ENCODE measurements at places on chromosomes 12 and 14.

GRCh38 chr12:121301876-121302275 lies 5.4 kb upstream of the CAMKK2 start:
- DNase-seq = no peak

DNA sequence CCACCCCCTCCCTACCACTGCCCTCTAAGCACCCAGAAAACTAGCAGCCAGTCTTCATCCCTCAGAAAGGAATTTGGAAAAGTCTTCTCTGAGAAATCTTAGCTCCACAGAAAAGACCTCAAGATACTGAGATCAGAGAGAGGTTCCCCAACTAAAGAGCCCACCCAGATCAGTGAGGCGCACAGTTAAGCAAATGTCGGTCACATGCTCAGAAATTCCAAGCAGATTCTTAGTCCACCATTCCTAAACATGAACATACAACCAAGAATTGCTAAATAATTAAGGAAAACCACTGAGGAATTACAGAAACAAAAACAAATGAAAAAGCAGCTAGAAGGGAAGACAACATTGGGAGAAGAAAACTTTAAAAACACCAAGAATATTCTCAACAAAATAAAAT lies 32.3 kb downstream of the MED13L start:
- no peak for DNase-seq

- DNase-seq = no peak
These were observed 45.2 kb downstream of the WDHD1 start for GRCh38 chr14:54981698-54982097.

DNA sequence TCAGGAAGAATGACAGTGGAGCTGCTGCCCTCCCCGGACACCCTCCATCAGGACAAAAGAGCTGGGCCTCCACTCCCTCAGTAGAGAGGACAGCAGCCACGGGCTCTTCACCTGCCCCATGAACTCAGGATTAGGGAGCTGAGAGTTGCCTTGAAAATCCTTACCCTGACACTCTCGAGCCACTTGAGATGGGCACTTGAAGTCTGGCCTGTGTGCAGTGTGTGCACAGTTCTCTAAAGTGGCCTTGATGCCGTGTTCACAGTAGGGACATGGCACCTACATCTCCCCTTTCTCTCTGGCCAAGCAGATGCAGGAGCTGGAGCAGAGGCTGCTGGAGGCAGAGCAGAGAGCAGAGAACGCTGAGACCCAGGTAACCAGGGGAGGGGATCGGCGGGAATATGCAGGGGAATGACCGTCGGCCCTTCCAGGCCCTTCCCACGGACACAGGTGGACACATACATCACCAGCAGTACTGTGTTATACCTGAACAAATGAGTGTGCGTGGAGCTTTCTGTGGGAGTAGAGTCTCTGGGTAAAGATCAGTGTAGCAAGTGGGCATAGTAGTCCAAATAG lies 22.5 kb downstream of the PLEKHH1 start:
- no peak for DNase-seq

GRCh38 chr12:80769553-80770140 lies 52.9 kb downstream of the MYF5 start:
- DNase-seq = no peak

DNA sequence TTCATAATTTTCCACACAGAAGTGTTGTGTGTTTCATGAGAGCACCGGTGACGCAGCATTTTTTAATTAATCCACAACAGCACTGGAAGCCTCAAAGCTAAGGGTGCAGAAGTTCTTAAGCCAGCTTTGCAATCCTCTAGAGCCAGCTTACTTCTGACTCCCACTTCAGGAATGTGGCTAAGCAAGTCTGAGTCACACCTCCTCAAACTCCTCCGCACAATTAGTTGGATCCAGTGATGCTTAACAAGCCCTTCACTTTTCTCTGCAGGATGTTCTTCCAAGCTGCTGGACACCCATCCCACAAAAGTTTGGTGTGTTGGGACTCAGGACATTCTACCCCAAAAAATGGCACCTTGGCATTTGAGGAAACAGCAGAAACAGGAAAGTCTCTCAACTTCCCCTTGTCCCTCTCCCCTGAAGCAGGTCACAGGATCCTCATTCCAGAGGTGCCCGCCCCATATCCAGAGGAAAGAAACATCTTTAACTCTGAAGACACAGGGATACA lies 210.0 kb downstream of the PPM1H start:
- no peak for DNase-seq

DNA sequence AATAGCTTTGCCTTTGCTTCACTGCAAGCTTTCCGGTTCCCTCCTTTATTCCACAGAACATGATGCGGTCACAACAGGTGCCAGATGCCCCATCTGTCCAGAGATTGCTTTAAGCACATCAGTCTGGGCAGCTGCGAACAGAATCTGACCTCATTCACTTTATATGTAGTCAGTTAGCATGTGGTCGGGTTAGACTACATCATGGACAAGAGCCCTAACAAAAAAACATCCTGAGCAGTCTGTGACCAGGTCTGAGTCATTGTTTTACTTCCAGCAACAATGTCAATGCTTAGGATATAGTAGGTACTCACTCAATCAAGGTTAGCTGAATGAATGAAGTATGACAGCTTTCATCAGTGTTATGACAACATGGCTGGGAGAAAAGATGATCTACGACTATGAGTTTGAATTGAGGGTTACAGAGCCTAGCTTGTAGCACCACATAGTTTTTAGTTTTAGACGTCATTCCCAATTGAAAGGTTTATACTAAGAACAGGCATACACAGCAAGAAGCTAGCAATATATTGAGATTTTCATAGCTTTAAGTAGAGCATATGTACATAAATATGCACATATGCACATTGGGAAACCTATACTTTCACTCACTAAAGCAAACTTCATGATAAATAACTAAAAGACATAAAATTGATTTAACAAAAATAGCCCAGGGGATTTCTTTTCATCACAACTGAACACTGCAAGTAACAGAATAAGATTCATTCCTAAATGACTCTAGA lies 64.2 kb upstream of the TMCC3 start:
- DNase-seq = no peak

DNA sequence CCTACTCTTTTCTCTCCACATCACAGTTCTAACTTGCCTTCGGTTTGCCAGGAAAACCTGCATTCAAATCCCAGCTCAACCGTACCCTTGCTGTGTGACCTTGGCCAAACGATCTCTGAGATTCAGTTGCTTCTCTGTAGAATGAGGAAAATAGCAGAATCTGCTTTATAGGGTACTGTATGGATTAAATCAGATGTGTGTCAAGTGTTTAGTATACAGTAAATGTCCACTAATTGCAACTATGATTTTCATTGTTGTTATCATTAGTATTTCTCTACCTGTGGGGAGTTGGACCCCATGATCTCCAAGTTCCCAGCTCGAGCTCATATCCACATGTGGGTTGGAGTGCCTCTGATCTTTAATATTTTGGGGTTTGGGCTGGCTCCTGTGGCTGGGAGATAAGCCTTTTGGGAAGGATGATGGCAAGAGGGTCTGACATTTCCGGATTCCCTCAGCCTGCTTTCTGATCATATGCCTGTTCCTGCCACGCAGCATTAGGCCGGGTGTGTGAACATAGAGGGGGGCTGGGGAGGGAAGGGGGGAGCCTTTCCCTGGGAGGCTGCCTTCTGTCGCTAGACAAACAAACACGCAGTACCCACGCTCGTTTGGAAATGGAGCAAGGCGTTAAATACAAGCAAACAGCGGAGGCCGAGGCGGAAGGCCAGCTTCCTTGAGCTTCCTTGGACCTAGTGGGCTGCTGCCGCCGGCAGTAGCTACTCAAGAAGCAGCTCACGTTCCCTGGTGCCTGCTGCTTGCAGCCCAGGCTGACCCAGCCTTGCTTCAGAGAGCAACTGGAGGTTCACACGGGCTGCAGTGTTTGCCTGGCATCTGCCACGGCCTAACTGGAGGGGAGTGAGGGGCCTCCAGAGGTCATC lies 213.5 kb upstream of the LHX5 start:
- no peak for DNase-seq

GRCh38 chr12:66503746-66504145 lies 175.1 kb downstream of the GRIP1 start:
- DNase-seq = no peak

- DNase-seq = no peak
These were observed 3.0 kb downstream of the IFI27 start for GRCh38 chr14:94113490-94113889.

GRCh38 chr14:39229222-39229543 lies 4.5 kb upstream of the MIA2 start:
- DNase-seq = peak; percentile 13

GRCh38 chr14:74265301-74265965 lies 26.2 kb downstream of the VSX2 start:
- DNase-seq = no peak

DNA sequence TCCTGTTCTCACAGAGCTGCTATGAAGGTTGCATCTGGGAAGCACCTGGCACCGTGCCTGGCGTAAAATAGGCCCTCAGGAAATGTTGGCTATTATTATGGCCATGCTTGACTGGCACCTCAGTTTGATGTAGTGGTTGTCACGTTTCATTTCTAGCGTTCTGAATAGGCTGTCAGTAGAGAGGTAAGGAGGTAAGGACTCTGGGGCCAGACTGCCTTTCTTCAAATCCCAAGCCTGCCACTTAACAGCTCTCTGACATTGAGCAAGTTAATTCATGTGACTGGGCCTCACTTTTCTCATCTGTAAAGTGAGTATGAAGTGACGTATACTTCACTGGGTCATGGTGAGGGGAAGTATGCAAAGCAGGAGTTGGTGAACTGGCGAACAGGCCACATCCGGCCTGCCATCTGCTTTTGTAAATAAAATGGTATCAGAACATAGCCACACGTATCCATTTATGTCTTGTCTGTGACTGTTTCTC lies 196.2 kb downstream of the CACNA1C start:
- DNase-seq = no peak

- no peak for DNase-seq
These were observed 224.3 kb upstream of the DCN start for GRCh38 chr12:91406920-91407341.

- no peak for DNase-seq
These were observed 196.4 kb downstream of the RASSF9 start for GRCh38 chr12:85639834-85640233.

DNA sequence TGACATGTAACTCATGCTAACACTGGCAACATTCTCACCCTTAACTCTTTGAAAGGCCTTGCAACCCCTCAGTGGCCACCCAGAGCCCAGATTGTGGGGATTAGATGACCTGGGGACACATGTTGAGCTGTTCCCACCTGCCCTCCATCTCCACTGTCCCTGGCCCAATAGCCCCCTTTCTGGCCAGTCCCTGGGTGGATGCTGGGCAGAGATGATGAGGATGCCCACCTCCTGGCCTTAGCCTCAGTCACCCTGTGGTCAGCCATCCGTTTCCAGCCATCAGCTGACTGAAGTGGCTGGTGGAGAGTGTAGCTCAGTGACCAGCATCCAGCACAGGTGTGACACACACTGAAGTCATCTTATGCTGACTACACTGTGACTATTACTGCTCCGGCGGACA lies 4.7 kb downstream of the ANHX start:
- DNase-seq = no peak

DNA sequence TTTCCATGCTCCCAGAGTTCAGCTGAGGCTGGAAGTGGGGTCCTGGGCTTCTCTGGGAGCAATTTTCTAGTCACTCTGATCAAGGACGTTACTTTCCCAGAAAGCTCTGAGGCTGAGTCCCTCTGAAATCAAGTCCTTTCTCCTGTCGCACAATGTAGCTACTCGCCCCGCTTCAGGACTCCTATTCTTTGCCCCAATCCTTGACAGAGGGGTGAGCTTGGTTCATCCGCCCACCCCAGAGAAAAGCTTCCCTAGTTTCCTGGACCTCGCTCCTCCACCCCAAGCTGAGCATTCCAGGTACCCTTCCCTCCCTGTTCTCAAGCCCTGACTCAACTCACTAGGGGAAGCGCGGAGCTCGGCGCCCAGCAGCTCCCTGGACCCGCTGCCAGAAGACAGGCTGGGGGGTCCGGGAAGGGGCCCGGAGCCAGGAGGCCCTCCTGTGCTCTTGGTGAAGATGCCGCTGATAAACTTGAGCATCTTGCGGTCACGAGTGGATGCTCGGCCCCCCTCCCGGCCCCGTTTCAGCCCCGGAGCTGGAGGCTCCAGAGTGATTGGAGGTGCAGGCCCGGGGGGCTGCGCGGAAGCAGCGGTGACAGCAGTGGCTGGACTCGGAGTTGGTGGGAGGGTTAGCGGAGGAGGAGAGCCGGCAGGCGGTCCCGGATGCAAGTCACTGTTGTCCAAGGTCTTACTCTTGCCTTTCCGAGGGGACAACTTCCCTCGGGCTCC lies 1.6 kb downstream of the AGAP2 start:
- DNase-seq = no peak

GRCh38 chr12:10031771-10032175 lies 1.3 kb downstream of the CLEC9A start:
- DNase-seq = no peak

DNA sequence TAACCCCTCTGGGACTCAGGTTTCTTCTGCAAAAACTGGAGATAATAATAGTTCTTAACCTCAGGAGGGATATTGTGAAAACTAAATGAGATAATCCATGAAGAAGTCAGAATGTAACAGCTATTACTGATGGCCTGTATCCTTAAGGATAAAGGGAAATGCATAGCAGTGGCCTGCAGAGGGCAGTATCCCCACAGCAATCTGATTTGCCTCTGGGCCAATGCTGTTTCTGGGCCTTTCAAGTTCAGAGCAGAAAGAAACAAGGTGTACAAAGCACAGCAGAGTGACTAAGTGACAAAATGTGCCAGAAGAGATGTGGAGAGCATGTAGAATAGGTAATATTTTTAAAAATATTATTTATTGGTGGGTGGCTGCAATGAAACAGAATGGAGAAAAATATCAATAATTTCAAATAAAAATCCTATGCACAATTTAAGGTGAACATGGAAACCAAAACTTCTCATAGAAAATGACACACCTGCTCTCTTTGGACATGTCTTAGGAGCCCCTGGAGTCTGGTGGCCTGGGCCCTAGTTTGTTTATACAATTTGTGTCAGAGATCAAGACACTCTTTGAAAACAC lies 90.3 kb downstream of the C12orf75 start:
- DNase-seq = peak; percentile 28

- no peak for DNase-seq
These were observed 54.4 kb upstream of the BMP4 start for GRCh38 chr14:54010981-54011380.

- no peak for DNase-seq
These were observed 114.0 kb upstream of the HIF1A start for GRCh38 chr14:61581340-61581739.

DNA sequence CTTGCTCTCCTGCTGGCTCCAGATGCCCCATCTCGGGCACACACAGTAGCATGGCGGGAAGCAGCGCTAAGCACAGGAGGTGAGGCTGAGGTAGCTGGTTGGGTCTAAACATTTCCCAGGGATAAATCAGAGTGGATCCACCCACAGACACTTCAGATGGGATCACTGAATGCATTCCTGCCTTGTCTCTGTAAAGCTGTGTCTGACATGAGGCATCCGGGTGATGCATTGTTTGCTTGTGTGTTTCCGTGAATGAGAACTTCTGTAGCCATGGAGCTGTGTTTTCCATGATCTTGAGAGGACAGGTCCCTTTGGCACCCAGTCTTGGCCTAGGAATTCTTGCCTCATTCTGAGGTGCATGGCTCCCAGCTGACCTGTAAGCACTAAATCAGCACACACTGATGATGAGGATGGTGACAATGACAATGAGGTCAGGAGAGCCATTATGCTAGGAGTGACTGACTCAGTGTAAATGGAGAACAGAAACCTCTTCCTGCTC lies 6.7 kb upstream of the KRT75 start:
- no peak for DNase-seq
